ENCODE measurements at places on chromosomes 6 and 20. TPM values are rescaled to one million over a fixed set of nuclear protein-coding genes. Genes with fewer than 3 reads are reported as not detected.

DNA sequence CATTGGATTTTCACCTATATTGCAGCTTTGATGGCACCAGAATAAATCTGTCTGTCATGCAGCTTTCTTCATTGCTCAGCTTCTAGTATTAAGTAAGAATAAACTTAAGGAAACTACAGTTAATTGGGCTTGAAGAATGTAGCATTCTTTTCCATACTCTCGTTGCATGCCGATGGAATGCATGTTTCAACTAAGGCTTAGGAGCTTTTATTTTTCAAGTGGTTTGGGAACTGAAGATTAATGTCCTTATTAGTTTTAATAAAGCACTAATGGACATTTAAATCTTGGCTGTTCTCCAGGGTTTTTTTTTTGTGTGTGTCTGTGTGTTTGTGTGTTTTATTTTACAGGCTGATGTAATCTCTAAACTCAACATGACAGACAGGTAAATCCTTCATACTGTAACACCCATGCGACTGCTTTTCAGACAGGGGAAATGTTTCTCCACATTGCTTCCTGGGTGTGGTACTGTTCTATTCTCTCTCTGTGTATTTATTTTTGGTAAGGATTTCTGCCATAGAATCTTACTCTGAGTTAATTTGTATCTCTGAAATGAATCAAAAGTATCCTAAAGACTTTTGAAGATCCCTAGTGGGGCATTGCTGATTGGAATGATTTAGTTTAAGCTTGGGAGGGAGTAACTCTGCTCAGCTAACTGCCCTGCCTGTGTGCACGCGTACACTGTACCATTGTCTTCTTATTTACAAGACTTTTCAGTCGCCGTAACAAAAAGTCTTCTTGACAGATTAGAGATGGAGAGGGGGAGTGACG is 38.0 kb downstream of the SLC9A8 start:
- H3K4me3 ChIP-seq = no peak overlapping the region
- peaks cover 54% of the 10 kb centered on the region for H3K36me3 ChIP-seq
- DNase-seq = no peak
- H3K27me3 ChIP-seq = no peaks in the 10 kb centered on the region

GRCh38 chr6:42451333-42452170 is at the start of gene TRERF1:
Gene TRERF1, minus strand, starts transcription at chr6:42451926. Its CDS starts 182,336 bp downstream, at chr6:42269590.
- H3K27ac ChIP-seq = peak within 1 kb of the TSS; percentile 70
- H3K4me3 ChIP-seq = peak within 1 kb of the TSS; percentile 87
- H3K36me3 ChIP-seq = peaks cover 30% of the 10 kb centered on the region
- DNase-seq = peak; percentile 63

IMPG1 gene
- not detected for total RNA-seq

GRCh38 chr6:135759831-135760230 is 91.7 kb upstream of the PDE7B start:
- no peak overlapping the region for H3K27ac ChIP-seq
- DNase-seq = no peak
- no peaks in the 10 kb centered on the region for H3K27me3 ChIP-seq
- no peak overlapping the region for H3K4me3 ChIP-seq
- no peaks in the 10 kb centered on the region for H3K36me3 ChIP-seq
- H3K4me1 ChIP-seq = peaks cover 2% of the 10 kb centered on the region

DNA sequence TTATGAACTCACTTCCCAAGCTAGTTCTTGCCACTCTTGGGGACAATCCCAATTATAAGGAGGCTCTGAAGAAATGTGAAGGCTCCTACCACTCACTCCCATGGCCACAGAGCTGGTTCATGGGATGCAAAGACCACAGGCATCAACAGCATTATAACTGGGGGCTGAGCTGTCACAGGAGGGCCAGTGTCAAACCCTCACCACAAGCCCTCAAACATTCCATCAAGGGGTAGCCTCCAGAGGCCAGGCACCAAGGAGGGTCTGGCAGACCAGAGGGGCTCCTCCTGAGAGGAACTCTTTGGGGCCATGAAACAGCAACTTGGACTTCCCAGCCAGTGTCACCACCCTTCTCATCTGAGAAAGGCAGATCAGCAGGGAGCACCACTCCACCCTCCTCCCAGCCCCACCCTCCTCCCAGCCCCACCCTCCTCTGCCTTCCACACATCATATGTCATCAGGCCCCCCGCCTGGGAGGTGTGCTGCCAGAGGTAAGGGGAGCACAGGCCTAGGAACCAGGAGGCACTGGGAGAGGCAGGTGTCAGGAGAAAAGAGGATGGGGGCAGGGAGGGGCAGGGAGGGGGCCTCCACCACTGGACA is 1.2 kb upstream of the TSPO2 start:
- H3K36me3 ChIP-seq = no peaks in the 10 kb centered on the region
- peaks cover 7% of the 10 kb centered on the region for H3K4me1 ChIP-seq
- no peak for DNase-seq
- H3K4me3 ChIP-seq = no peak overlapping the region
- H3K27me3 ChIP-seq = no peaks in the 10 kb centered on the region
- no peak overlapping the region for H3K27ac ChIP-seq

DNA sequence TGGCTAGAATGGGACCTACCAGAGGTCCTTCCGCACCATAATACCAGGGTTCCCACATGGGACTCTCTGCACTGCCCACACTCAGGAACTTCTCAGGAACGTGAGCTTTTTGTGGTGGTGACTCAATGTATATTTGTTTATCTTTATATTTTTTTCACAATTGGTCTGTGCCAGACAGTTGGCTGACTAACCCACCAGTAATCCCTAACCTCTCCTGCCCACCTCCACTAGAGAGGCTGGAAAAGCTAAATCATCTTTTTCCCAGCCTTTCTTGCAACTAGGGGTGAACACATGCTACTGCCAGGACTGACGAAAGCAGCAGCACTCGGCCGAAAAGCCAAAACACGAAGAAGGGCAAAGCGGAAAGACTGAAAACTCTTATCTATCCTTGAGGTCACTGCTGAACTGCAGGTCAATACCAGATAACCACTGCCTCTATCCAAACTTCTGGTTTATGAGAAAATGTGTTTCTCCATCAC is 112.9 kb downstream of the TRERF1 start:
- no peak overlapping the region for H3K4me3 ChIP-seq
- peaks cover 34% of the 10 kb centered on the region for H3K36me3 ChIP-seq
- H3K27ac ChIP-seq = peak overlapping the region; percentile 21
- H3K4me1 ChIP-seq = peaks cover 71% of the 10 kb centered on the region
- H3K27me3 ChIP-seq = no peaks in the 10 kb centered on the region

GRCh38 chr6:67759001-67759400 is 876.1 kb upstream of the ADGRB3 start:
- no peak for DNase-seq
- H3K27me3 ChIP-seq = no peaks in the 10 kb centered on the region
- no peak overlapping the region for H3K27ac ChIP-seq
- no peak overlapping the region for H3K4me3 ChIP-seq
- no peaks in the 10 kb centered on the region for H3K36me3 ChIP-seq

DNA sequence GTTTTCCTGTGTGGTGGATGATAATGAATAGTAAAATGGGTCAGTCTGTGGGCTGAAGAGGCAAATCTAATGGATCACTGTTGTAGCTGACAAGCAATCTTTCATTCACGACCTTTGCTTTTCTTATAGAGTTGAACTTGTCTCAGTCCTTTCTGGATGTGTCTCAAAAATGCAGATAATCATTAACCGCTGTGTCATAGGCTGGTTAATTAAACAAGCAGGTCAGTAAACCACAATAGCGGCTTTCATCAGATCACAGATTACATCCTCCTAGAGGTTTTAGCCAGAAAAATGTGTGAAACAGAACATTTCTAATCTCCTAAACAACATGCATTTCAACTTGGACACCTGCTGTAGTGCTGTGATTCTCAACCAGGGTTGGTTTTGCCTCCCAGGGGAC is 2.5 kb upstream of the METTL24 start:
- no peaks in the 10 kb centered on the region for H3K36me3 ChIP-seq
- peaks cover 2% of the 10 kb centered on the region for H3K4me1 ChIP-seq
- no peak for DNase-seq
- H3K4me3 ChIP-seq = no peak overlapping the region
- H3K27ac ChIP-seq = no peak overlapping the region

PCK1 gene
- total RNA-seq = not detected

DNA sequence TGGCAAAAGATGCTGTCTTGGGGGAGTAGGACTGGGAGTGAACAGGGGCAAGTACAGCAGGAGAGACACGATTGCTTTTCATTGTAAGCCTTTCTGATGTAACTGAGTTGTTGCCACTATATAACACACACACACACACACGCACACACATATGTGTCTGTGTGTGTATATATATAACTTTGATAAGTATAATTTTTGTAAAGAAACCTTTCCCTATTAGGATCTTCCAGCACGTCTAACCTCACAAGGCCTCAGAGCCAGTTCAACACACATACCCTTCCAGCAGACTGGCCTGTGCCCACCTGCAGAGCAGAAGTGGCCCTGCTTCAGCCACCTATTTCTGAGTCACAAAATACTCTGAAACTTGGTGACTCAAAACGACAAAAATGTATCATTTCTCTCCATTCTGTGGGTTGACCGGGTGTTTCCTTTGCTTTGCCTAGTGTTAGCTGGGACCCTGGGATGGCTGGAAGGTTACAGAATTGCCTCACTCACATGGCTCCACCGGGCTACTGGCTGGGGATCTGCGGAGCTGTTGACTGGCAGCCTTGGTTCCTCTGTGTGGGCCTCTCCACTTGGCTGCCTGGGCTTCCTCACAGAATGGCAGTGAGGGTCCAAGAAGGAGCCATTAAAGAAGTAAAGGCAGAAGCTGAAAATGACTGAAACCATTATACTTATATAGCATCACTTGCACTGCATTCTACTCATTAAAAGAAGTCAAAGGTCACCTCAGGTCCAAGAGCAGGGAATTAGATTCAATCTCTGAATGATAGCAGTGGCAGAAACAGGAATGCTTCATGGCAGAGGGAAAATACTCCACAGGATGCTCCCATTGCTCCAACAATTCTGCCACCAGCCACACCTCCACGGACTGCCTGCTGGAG is 126.4 kb downstream of the BANF2 start:
- DNase-seq = peak; percentile 39
- H3K4me3 ChIP-seq = no peak overlapping the region
- H3K4me1 ChIP-seq = peaks cover 14% of the 10 kb centered on the region
- H3K36me3 ChIP-seq = no peaks in the 10 kb centered on the region
- H3K27me3 ChIP-seq = peaks cover 4% of the 10 kb centered on the region

GRCh38 chr6:43733471-43734293 is 36.3 kb upstream of the VEGFA start:
- no peak overlapping the region for H3K4me3 ChIP-seq
- H3K27me3 ChIP-seq = peaks cover 3% of the 10 kb centered on the region
- H3K4me1 ChIP-seq = peaks cover 21% of the 10 kb centered on the region
- peak overlapping the region; percentile 37 for H3K27ac ChIP-seq
- DNase-seq = peak; percentile 62
